NCI-H146 (cell line): ENCODE measurements at places on chromosomes 5 and 9.

- no peak for DNase-seq
Observed at GRCh38 chr5:6384856-6385255, 6.5 kb upstream of the MED10 start.

DNA sequence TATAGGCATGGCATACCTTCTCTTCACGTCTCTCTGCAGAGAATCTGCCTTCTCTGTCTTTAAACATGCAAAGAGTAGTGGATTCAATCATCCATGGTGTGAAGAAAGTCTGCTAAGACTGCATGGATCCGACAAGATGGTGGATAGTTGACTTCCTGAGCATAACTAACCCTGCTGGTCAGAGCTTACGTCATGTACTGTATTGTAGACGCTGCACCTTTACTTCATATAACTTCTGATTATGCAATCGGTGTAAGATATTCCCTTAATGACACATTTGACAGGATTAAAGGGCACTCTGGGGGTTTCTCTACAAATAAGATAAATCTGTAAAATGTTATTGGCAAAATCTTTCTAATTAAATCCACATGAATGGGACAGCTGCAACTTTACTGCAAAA is 240.3 kb upstream of the NREP start:
- no peak for DNase-seq

GRCh38 chr5:95711501-95712346 is 19.4 kb upstream of the RHOBTB3 start:
- no peak for DNase-seq

DNA sequence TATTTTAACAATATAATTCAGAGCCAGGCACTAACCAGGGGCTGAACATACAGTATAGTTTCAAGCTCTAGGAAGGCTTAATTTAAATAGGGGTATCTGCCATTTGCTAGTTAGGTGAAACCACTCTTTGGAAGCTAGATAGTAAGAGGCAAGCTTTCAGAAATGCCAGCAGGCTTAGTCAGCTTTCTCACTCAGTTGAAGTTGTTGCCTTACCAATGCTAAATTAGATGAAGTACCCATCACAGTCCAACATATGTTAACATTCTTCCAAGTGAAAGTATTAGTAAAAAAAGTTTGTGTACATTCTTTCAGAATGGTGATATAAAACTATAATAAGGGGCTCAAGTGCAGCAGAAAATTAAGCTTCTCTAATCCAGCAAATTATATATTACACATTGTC is 215.0 kb downstream of the CNTLN start:
- DNase-seq = no peak

DNA sequence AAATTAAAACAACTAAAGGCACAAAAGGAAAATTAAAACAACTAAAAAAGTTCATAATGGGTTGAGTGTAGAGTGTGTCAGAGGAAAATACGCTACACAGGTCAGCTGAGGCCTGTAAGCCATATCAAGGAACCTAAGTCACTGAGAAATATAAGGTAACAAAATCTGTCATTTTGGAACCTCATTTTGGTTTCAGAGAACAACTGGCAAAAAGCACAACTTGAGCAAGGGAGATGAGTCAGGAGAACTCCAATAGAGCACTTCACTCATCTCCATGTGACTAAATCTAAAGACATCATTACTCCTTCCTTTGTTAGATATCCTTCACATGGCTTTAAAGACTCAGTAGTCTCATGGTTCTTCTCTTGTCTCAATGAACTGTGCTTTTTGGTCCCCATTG is 269.4 kb upstream of the POU5F2 start:
- no peak for DNase-seq

DNA sequence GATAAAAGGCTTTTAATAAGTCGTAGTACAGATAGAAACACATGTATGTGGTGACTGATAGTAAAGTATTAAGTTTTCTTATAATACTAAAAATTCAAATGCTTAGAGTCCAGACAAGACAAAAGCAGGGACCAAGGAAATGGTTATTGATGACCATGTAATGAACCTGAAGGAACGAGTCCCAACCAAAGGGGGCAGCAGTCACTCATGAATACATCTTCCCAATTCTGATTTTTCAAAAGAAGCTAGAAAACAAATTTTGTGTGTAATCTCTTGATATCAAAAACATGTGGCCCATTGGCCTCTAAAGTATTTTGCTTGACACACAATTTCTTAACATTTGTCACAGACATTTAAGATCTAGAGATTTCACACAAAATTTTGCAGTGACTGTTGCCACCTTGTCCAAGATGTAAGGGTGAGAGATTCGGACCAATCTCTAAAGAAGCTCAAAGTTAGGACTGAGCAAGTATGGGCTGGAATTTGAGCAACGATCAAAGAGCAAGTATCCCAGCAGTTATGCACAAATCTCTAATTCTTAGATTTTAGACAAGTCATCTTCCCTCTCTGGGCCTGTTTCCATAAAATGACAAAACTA is 66.8 kb downstream of the ARL15 start:
- peak; percentile 22 for DNase-seq

DNA sequence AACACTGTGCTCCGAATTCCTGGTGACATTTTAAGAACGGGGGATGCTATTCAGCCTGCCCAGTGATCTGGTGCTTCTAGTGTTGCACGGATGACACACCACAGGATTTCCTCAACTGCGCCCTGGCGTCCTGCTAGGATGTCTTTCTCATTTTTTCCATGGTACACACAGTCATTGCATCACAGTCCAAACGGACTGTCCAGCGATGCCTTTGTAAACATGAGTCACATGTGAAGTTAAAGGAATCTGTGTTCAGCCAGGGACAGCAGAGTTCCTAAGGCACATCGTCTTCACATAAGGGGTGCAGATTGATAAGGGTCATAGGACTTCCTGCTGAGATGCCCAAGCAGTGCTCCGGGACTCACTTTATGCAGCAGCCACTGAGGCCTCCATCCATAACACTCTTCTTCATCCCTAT is 9.3 kb upstream of the PTPN3 start:
- no peak for DNase-seq

- peak; percentile 10 for DNase-seq
Observed at GRCh38 chr9:98523231-98523901, 185.4 kb downstream of the GABBR2 start.

GRCh38 chr9:94867842-94868312 is 141.4 kb downstream of the AOPEP start:
- DNase-seq = no peak

- no peak for DNase-seq
Observed at GRCh38 chr5:138760448-138761110, 7.4 kb downstream of the CTNNA1 start.

- no peak for DNase-seq
Observed at GRCh38 chr5:148820461-148821395, 5.7 kb upstream of the ADRB2 start.

- DNase-seq = no peak
Observed at GRCh38 chr9:19720377-19720776, 68.5 kb downstream of the SLC24A2 start.

DNA sequence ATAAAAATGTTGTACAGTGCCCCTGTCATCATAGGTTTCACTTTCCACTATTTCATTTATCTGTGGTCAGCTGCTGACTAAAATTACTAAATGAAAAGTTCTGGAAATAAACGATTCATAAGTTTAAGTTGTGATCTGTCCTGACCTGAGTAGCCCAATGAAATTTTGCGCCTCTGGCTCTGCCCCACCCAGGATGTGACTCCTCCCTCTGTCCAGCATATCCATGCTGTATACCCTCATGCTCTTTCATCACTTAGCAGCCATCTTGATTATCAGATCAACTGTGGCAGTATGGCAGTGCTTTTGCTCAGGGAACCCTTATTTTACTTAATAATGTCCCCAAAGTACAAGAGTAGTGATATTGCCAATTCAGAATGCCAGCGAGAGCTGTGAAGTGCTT is 97.3 kb downstream of the STARD4 start:
- DNase-seq = no peak

DNA sequence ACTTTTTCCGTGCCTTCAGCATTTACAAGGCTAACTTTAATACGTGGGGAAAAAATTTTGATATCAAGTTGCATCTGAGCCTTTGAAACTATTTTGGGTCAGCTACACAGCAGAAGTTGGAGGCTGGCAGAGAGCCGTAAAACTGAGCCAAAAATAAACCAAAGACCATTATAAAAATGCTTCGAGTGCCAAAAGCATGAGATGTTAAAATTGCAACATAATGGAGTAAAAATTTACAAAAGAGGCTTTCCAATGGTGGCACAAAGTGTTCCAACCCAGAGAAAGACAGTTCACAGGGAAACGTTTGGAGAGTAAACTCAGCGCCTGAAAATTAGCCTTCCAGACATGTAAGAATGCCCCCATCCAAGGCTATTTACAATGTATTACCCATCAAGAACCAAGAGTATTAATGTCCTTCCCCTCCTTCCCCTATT is 190.3 kb downstream of the TLE1 start:
- DNase-seq = no peak

DNA sequence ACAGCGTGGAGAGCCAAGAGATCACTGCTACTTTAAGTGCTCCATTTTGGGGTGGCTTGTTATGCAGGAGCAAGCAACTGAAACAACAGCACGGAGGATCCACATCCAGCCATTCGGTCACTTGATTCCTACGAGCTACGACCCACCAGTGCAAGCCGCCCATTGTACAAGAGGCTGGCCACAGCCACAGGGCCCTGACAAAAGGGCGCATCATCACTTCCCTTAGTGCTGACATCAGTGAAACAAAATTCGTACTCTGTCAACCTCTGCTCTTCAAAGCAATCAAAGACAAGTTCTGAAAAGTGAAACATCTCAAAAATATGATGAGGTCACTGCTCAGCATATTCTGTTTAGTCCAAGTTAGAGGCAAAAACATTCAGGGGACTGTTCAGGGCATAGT is 168.4 kb downstream of the GADD45G start:
- DNase-seq = no peak

GRCh38 chr5:104267320-104268015 is 704.9 kb upstream of the NUDT12 start:
- DNase-seq = no peak

- DNase-seq = no peak
Observed at GRCh38 chr9:132002643-132003318, 76.9 kb downstream of the MED27 start.

- DNase-seq = no peak
Observed at GRCh38 chr5:133459474-133460160, 152.7 kb downstream of the FSTL4 start.

- no peak for DNase-seq
Observed at GRCh38 chr9:7912037-7912535, 112.5 kb upstream of the DMAC1 start.

GRCh38 chr9:87671925-87672324 is 54.0 kb upstream of the CTSL start:
- DNase-seq = no peak

DNA sequence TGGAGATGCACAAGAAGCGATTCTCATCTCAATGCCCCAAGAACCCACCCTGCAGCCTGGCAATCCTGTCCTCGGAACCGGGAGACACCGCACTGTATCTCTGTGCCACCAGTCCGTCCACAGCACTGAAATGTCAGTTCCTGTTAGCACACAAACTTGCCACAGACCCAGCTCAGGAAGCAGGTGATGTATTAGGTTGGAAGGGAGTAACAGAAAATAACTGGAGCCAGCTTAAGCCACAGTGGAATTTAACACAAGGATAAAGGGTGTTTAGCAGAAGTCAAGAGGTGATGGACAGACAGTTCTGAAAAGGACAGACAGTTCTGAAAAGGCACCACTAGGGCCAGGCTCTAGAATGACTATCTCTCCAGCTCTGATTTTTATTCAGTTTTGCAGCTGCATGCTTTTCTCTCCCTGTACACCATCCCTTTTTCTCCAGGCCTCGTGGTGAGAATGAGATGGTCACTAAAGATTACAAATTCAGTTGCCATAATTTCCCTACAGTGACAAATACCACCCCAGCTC is 114.4 kb downstream of the ANKRD18B start:
- DNase-seq = peak; percentile 55

DNA sequence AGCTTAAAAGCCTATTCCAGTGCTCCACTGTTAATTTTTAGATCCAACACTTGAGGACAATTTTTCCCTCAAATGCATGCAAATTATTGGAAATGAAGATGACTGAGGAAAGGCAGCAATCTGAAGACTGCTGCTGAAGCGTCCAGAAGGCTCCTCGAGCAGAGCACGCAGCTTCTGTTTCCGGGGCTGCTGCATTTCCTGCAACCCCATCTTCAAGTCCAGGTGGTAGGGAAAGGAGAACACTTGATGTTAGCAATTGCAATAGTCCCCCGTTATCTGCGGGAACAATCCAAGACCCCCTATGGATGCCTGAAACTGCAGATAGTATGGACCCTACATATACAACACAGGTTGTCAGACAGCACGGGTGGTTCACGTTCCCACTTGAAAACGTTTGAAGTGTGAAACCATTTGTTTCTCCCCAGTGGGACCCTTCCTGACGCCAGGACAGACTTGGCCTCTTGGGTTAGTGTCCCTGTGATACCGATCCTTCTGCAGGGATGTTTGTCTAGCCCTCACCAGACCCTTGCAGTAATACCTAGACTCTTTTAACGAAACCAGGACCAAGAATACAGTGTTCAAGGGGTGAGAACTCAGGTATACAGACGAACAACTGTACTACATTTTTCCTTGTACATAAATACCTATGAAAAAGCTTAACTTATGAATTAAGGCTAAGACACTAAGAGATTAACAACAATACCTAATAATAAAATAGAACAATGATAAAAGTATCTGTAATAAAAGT is 152.3 kb downstream of the HSD17B3 start:
- no peak for DNase-seq

DNA sequence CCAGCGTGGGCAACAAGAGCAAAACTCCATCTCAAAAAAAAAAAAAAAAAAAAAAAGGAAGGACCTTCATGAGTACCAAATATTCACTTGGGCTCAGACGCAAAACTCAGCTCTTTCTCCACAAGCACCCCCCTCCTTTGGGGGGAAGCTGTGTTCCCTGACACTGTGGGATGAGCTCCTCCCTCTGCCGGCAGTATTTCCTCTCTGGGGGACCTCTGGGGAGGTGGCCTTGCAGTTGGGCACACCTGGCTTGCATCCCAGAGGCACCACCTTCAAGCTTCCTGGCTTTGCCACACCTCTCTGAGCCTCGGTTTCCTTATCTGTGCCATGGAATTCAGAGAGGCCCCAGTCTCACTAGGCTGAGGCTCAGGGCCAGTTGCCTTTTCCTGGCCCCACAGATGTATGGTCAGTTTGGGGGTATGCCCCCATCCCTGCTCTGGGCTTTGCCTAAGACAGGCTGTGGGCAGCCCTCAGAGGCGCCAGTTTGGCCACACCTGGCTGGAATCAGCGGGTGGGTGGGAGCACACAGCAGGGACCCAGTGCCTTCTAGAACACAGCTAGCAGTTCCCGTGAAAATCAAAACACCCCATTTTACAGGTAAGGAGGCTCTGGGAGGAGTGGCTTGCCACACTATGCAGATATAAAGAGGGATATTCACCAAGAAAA is 157.5 kb upstream of the IER5L start:
- DNase-seq = no peak
